ENCODE measurements at places on chromosomes 12 and 14.

GRCh38 chr12:57098546-57098945 is 9.6 kb downstream of the NAB2 start:
- no peak for DNase-seq

GRCh38 chr14:101335061-101335661 is 226.1 kb upstream of the DIO3 start:
- no peak for DNase-seq

- no peak for DNase-seq
These were observed 724.0 kb upstream of the TMEM132C start for GRCh38 chr12:127542931-127543330.

- DNase-seq: no peak
These were observed 107.7 kb upstream of the DCN start for GRCh38 chr12:91290354-91290753.

DNA sequence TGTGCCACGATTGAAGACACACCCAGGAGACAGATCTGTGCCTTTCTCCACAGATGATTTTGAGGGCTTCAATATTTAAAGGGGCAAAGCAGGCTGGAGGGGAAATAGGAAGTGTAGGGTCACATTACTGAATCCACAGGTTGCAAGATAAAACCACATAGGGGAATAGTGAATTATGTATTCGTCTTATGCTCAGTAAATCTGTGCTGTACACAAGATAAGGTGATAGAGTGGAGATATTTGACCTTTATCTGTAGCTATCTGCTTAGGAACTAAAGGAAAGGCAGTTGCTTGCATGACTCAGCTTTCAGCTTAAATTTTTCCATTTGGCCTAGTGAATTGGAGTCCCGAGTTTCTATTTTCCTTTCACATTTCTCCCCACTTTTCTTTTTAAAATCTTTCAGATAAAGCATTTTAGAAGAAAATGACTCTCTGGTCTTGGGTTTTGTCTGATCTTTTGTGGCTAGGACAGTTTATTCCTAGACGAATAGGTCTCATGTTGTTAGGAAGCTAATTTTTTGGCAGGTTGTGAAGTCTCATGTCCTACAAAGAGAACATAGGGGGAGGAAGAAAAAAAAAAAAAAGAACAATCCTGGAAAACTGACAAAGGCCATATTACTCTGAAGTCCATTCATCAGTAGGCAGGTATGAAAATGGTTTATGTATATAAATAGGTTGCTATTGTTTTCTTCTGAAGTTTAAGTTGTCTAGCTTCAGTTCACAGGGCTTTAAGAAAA is 55.4 kb downstream of the FBXO33 start:
- no peak for DNase-seq

GRCh38 chr14:42378274-42378673 is 771.6 kb downstream of the LRFN5 start:
- DNase-seq: no peak

DNA sequence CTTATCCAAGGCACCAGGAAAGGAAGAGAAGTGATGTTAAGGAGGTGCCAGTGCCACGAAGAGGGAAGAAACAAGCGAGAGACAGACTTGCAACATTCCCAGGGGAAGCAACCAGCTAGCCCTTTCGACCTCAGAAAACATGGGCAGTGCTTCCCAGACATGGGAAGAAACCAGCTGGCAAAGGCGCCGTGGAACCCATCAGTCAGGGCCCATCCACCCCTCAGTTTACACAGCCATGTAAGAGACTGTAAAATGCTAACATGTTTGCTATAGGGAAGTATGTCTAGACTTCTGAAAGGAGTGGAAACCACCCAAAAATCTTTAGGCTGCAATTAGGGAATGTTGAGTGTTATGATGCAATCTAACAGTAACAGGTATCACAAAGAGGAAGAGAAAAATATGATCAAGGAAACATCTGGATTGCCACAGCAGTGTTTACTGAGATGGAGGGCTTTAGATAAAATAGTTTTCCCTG is 26.3 kb downstream of the ANAPC5 start:
- DNase-seq: no peak

- no peak for DNase-seq
These were observed 19.9 kb downstream of the CLEC6A start for GRCh38 chr12:8475508-8476203.

GRCh38 chr12:106655577-106655976 is 72.8 kb downstream of the RFX4 start:
- no peak for DNase-seq

- DNase-seq: no peak
These were observed 2.5 kb downstream of the PACS2 start for GRCh38 chr14:105316968-105317510.

DNA sequence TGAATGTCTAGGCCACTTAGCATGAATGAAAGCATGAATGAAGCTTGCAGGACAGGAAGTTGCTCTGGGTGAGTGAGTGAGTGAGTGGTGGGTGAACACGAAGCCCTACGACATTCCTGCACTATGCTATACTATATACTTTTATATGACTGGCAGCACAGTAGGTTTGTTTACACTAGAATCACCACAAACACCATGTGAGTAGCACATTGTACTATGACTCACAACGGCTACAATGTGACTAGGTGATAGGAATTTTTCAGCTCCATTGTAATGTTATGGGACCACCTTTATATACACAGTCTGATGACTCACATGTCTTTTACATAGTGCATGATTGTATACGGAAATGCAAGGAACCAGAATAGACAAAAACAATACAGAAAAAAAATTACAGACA is 1480.2 kb downstream of the AACS start:
- DNase-seq: no peak

DNA sequence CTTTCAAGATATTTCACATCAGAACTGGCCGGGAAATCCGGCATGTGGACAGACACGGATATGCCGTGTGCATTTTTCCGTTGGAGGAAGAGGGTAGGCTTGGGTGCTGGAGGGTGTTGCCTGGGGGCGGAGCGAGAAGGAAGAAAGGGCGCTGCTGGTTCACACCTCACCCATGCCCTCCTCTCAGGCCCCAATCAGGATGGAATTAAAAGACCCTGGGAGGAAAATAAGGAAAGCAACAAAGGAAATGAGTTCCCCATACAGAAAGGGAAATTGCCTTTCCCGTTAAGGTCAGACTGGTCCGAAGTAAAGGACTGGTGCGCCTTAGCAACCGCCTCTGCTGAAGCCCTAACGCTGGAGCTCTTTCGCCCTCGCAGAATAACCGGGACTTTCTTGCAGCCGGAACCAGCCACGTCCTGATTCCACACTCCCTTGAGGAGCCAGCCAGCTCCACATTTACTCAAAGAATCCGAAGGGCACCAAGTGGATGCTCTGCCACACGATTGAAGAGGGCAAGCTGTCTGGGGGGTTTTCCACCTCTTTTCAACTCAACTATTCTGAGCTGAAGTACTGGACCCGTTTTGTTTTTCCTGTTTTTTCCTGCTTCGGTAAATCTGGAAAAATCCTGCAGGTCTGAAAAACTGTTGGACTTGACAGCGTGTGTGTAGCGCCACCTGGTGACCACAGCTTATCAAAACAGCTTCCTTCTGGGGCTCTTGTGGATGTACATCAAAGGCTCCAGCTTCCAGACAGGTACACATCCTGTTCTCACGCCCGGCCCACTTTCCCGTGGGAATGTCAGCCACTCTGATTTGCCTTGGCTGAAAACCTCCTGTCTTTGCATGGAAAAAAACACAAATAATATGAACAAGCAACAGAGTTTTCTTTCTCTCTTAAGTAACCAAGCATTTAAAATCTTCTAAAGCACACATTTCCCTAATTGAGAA is 37.6 kb upstream of the BCL2L14 start:
- no peak for DNase-seq

DNA sequence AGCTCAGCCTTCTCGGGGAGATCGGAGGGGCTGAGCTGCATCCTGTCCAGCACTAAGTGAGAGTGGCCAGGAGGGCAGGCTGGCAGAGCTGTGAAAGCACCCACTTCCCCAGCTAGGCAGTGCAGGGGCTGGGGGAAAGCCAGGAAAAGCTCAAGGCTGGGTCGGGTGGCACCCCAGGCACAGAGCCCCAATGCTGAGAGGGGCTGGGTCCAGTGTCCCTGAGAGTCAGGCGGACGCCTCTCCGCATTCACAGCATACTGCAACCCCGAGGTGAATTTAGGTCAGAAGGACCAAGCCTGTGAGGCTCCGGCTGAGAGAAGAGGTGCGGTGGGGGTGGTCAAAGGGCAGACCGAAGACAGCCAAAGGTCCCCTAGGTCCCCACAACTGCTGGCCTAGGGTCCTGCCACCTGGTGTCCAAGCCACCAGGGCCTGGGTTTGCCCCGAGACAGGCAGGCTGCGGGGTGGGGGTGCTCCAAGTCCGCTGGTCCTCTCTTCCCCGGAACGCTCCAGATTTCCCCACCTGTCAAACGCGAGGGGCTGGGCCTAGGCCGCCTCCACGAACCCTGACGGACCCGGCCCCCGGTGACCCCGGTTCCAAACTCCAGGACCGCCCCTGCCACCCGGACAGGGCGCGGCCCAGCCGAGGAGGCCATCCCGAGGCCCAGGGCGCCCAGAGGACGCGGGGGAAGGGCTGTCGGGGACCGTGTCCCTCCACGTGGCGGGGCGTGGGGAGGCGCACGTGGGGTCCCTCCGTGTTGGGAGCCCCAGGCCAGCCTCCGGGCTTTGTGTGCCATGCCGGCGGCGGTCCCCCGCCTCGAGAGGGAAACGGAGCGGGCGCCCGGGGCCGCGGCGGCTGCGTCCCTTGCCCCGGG is 527 bp downstream of the CAMKK2 start:
- no peak for DNase-seq

DNA sequence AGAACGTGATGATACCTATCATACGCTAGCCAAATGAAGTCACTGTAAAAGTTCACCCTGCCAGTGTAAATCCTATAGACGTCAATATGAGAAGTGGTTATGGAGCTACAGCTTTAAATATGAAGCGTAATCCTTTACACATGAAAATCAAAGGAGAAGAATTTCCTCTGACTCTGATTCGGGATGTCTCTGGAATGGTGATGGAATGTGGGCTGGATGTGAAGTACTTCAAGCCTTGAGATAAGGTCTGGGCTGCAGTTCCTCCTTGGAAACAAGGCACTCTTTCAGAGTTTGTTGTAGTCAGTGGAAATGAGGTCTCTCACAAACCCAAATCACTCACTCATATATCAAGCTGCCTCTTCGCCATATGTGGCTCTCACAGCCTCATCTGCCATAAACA is 53.1 kb upstream of the NAP1L1 start:
- no peak for DNase-seq

DNA sequence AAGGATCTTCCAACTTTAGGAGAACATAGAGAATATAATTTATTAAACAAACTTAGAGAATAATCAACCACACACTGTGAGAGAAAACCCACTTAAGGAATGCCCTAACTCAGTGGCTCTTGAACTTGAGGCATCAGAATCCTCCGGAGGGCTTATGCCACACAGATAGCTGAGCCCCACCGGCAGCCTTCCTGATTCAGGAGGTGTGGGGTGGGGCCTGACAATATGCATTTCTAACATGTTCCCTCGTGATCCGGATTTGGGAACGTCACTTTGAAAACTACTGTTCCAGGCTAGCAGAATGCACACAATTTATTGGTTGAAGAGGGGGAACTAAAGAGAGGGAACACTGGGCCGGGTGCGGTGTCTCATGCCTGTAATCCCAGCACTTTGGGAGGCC is 2.0 kb upstream of the SOAT2 start:
- no peak for DNase-seq

GRCh38 chr12:1880153-1880845 is 38.2 kb downstream of the CACNA2D4 start:
- DNase-seq: no peak

- DNase-seq: no peak
These were observed 149.9 kb downstream of the KIF26A start for GRCh38 chr14:104288272-104288671.

- DNase-seq: no peak
These were observed 150.0 kb downstream of the ETV6 start for GRCh38 chr12:11799502-11799873.

DNA sequence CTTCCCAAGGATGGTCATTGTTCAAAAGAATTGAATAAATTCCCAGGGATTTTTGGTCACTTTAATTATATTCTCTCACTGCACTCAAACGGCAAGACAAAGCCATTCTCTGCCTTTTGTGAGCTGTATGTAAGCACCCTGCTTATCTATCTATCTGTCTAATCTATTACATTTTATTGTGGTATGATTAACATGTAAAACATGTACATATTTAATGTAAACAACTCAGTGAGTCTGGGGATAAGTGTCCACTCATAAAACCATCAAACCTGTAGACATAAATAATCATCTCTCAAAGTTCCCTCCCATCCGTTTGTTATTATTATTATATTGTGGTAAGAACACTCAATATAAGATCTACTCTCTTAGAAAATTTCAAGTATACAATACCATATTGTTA is 167.1 kb downstream of the CAND1 start:
- no peak for DNase-seq

DNA sequence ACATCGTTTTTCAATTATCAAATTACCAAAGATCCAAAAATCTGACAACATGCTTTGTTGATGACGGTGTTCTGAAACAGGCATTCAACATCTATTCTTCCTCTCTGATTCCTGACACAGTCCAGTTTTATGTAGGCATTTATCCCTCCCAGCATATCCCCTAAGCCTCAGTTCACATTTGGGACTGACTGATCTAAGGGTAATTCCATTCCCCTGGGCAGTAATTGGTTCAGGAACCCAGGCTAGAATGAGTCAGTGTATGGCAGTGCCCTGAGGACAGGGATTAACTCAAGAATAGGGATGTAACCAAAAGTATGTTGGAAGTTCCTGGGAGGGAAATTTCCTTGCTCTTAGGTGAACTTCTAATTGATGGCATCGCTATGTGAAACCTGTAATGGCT is 10.3 kb upstream of the PCNX1 start:
- DNase-seq: no peak

DNA sequence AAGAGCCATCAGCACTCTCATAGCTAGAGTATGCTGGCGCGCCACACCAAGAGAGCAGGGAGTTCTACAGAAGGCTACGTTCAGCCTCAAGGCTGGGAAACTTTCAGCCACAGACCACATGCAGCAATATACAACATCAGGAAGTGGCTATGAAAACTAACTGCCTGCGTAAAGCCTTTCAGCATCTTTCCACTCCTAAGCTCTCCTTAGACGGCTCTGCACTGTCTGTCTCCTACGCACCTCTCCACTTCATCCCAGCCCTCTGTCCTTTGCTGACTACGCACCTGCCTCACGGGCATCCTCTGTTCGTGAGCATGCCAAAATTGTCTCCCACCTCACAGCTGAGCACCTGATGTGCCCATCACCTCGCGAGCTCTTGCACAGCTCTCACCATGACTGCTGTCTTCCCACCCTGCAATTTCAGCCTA is 9.7 kb downstream of the MPHOSPH9 start:
- peak; percentile 42 for DNase-seq

GRCh38 chr14:103730490-103731035 is 15.0 kb downstream of the ZFYVE21 start:
- no peak for DNase-seq

DNA sequence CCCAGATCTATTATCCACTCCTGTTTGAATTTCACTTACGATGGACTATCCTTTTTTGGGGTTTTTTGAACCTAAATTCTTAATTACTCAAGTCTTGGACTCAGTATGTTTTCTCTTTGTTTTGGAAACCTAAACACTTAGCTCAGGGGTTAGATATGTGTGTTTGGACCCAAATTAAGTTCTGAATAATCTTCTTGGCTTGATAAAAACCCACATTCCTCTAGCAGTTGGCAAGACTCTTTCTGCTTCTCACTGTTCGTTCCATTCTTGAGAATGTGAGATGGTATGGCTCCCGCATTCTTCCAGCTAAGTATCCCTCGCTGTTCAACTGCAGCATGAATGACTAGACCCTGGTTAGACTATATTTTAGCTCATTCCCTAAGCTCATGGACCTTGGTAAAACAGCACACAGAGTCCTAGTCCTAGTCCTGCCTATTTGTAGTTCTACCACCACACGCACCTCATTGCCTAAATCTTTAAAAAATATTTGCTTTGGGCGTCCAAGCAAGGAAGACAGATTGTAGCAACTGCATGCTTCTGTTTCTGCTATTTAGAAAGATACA is 860.0 kb downstream of the RPS29 start:
- no peak for DNase-seq
